Effector CD4-positive, alpha-beta T cell (primary cell): ENCODE measurements at places on chromosomes 2 and 18.

DNA sequence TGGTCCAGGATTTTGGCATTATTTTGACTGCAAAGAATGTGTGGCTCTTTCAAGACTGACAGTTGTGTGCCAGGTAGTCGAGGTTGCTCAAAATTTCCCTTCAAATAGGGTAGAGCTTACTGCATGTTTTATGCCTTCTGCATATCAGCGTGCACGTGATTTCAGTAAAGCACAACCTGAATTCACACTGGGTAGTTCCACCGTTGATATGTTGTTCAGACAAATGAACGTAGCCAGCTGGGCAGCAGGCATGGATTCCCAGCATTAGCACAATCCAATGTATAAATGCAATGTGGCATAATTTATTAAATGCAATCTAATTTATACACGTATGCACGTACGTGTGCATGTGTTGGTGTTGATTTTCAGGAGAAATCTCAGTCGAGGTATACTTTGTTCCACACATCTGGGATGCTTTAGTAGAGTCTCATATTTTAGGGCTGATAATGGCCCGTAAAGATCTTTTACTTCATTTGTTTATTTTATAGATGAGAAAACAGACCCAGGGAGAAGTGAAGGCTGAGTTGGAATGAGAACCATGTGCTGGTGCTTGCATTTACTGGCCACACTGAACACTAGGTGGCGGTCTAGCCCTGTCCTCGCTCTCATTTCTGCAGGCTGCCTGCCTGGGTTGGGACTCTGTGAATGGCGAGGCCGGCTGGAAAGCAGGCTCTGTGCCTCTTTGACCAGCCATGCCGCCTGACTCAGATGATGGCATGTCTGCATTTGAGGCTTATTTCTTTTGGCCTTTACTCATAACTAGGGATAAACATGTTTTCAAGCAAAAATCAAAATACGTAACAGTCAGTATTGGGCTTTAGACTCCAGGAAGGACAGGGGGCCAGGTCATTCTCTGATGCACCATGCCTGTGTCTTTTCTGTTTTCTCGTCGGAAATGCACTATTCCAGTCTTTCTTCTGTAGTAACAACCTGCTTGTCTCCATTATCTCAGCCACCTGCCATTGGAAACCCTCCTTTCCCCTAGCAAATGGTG lies 120.4 kb downstream of the RNF144A start:
- no peak for DNase-seq

DNA sequence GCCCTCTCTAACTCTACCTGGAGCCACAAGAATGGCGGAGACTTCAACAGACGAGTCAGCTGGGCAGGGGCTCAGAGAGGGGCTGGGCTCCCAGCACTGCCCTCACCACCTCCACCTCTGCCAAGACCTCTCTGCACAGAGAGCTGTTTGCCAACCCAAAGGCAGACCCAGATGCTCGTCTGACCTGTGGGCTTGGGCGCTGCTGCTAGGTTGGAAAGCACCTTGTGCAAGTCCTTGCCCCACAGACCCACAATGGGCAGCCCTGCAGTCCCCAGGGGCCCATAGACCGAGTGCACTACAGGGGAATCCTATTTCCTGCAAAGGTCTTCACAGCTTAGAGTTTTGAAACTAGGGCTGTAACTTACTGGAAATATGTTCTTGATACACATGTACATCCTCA lies 13.3 kb downstream of the ACKR3 start:
- no peak for DNase-seq

DNA sequence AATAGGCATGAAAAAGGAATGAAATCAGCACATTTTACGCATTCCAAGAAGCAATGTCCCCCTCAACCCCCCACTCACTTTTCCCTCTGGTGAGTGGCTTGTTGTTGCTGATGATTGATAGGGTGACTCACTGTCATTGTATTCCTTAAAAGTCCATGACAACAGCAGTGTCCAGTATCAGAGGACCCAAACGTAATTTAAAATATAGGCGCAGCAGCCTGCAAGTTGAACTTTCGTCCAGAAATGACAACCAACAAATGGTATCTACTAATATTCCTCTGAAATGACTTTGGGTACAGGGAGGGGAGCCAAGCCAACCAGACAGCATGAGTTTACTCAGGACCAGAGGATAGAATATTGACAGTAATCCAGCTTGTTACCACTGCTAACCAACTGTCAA lies 182.9 kb upstream of the SIX3 start:
- no peak for DNase-seq

DNA sequence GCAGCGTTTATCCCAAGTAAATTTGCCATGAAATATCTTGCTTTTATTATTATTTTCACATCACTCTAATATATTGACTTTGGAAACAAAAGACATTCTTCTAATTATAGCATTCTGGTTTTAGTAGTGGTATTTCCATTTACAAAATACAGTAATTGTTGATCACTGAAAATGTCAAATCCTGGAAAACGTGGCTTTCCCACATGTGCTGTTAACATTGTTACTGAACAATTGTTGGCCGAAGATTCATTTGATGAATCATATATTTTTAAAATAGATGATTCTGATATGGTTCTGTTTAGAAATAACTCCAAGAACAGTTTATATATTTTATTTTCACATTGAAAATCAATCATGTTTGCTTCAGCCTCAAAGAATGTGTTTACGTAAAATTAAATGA lies 32.9 kb downstream of the SP140 start:
- DNase-seq = no peak

GRCh38 chr2:69936906-69937305 lies 22.0 kb downstream of the MXD1 start:
- no peak for DNase-seq

DNA sequence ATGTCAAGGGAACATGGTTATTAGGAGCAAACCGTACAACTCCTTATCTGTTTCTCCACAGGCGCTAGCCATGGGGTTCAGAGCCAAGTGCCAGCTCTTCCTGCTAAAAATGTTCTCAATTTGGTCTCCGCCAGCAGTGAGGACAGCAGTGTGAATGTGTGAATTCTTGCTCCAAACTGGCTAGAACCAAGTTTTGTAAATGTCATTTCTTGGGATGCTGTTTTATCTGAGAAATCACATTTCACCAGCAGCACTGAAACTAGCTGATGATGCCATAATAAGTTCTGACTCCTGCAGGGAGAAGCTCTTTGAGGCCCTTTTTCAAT lies 140.6 kb upstream of the LGALSL start:
- DNase-seq = no peak

DNA sequence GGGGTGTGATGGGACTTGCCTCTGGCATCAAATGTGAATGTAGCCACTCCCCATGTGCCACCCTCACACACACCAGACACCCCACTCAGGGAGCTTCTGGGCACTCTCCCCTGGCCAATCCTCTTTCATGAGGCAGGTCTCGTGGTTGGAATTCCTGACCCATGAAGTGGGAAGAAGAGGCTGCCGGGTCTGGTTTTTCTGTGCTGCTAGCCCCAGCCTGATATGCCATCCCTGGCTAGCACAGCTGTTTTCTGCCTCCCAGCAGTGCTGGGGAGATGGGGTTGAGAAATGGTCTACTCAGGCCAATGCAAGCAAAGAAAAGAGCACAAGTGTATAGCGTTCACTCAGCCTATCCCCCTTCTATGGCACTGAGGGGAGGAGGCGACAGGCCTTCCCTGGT lies 1.2 kb upstream of the C2orf72 start:
- DNase-seq = no peak

GRCh38 chr2:119305497-119306195 lies 61.0 kb downstream of the C2orf76 start:
- DNase-seq = no peak

DNA sequence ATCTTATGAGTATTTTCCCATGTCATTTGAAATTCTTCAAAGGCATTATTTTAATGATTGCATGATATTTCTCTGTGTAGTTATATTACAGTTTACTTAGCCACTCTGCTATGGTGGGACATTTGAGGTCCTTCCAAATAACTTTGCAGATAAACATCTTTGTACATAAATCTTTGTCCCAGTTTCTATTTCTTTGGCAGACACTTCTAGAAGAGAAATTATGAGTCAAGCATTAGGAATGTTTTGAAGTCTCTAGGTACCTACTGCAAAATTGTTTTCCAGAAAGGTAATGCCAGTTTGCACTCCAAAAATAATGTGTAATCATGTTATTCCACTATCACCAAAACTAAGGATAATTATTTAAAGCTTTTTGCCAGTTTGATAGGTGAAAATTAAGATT lies 149.7 kb downstream of the EN1 start:
- DNase-seq = no peak

- DNase-seq = no peak
These were observed 171.0 kb upstream of the REV1 start for GRCh38 chr2:99660616-99661406.

DNA sequence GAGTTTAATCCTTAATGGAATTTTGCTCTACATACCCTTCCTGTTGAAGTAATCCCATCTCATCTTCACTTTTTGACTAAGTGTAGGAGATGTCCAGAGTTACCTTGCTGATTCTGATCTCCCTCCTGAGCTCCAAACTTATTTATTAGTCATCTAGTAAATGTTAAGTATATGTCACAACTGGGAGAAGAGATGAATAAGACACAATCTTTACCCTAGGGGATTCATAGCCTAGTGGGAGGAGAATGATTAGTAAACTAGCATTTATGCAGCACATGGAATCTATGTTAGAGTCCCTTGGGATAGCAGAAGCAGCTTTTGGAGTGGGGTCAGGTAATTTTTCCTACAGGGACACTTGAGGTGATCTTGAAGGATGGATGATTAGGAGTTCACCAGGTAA lies 20.7 kb downstream of the ACVR2A start:
- no peak for DNase-seq
